ENCODE measurements at places on chromosomes 1 and 21. TPM values are rescaled to one million over a fixed set of nuclear protein-coding genes. Genes with fewer than 3 reads are reported as not detected.

TTC34 gene
- 1.7 TPM for total RNA-seq

- no peaks in the 10 kb centered on the region for H3K27me3 ChIP-seq
- H3K4me1 ChIP-seq, result no peaks in the 10 kb centered on the region
- H3K27ac ChIP-seq, result no peak overlapping the region
- H3K36me3 ChIP-seq, result no peaks in the 10 kb centered on the region
- no peak for DNase-seq
These were observed 96.0 kb upstream of the BTG3 start for GRCh38 chr21:17708522-17709265.

DNA sequence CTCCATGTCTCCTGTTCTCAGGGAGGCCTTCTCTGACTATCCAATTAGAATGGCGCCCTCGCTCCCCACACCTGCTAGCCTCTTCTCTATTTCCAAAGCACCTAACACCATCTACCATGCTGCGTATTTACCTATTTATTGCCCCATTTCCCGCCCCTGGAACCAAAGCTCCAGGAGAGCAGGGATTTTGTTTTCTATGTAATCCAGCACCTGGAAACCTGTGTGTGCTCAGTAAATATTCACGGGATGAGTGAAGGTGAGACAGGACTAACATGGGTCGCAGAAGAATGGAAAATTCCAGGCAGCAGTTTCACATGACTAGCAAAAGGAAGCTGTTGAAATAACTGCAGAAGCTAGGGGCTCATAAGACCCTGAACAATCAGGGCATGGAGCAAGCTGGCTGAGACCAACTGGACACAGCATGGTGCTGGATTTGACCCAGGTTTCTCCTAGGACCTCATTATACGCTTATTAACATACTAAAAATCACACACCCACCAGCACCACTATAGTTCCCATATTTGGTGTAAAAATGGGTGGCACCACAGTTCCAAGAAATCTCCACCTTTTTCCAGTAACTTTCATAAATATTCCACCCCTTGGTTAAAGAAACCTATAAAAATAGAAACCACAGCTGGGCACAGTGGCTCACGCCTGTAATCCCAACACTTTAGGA lies 15.1 kb upstream of the TENT5B start:
- no peak for DNase-seq
- H3K36me3 ChIP-seq, result no peaks in the 10 kb centered on the region
- H3K4me3 ChIP-seq, result no peak overlapping the region
- no peak overlapping the region for H3K27ac ChIP-seq

CPT2 gene
- 32.2 TPM for total RNA-seq

RGS8 gene
- not detected for total RNA-seq

DNA sequence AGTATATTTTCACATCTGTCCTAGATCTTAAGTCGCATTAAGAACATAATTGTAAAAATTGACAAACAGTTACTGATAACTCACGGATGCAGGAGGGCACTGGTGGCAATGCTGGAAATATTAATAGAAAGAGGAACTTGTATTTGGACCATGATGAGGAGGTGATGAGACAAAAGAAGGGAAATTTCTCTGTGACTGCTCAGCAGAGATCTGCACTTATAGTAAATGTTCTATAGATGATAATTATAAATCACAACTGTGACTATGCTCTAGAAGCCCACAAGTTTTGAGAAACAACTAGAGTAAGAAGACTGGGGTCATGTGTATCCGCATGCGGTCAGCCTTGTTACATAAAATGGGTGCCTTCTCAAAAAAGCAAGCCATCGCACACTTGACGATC lies 8.7 kb upstream of the DUSP12 start:
- H3K4me1 ChIP-seq, result peaks cover 19% of the 10 kb centered on the region
- H3K36me3 ChIP-seq, result no peaks in the 10 kb centered on the region
- no peak overlapping the region for H3K27ac ChIP-seq

DNA sequence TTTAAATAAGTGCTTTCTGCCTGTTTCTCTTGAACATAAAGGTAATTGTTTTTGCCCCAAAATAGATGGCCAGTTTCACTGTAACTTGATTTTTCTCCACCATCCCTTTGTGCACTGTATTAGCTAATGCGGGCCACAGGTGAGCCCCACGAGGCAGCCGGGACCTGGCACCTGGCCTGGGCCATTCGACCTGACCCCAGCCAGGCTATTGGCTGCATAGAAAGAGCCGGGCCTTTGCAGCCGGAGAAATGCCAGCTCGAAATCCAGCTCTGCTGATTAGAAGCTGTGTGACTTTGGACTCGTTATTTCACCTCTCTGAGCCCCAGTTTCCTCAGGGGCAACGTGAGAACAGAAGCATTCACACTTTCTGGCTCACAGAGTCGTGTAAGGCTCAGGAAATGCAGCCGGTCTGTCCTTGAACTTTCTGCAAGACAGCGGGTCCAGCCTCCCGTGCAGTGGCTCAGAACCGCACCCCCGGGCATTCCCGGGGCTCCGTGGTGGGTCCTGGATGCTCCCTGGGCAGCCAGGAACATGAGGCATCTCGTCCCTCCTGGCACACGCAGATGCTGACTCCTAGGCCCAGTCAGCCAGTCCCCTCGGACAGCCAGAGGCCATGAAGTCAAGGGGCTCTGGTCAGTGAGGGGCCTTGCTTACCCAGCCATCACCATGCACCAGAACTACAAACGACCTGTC lies 37.4 kb upstream of the ACTRT2 start:
- H3K27ac ChIP-seq, result no peak overlapping the region
- peaks cover 94% of the 10 kb centered on the region for H3K27me3 ChIP-seq
- no peak overlapping the region for H3K4me3 ChIP-seq
- DNase-seq, result no peak
- H3K4me1 ChIP-seq, result no peaks in the 10 kb centered on the region

DNA sequence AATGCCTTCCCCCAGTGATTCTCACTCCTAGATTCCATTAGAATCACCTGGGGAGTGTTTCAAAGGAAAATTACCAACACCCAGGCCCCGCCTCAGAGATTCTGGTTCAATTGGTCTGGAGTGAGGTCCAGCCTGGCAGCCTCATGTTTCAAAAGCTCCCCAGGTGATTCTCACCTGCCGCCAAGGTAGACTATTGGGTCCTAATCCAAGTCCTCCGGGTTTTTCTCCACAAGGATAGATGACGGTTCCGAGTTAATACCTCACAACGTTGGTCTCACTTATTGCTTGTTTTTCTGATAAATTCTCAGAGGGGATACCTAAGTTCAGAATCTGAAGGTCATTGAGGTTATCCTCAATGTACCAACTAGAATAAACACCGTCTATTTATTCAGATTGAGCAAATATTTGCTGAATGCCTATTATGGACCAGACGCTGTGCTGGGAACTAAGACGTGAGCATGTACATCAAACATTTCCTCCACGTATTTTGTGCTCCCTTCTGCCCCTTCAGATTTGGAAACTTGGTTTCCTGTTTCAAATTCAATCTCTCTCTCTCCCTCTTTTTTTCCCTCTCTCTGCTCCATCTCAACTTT lies 97.5 kb downstream of the SEC16B start:
- peaks cover 42% of the 10 kb centered on the region for H3K27me3 ChIP-seq
- no peak for DNase-seq
- H3K36me3 ChIP-seq, result no peaks in the 10 kb centered on the region
- H3K27ac ChIP-seq, result no peak overlapping the region

- no peaks in the 10 kb centered on the region for H3K27me3 ChIP-seq
- no peaks in the 10 kb centered on the region for H3K4me1 ChIP-seq
- H3K4me3 ChIP-seq, result no peak overlapping the region
- H3K27ac ChIP-seq, result no peak overlapping the region
These were observed 38.9 kb downstream of the CCDC18 start for GRCh38 chr1:93219443-93219842.

PCBP3 gene
- total RNA-seq, result not detected

DNA sequence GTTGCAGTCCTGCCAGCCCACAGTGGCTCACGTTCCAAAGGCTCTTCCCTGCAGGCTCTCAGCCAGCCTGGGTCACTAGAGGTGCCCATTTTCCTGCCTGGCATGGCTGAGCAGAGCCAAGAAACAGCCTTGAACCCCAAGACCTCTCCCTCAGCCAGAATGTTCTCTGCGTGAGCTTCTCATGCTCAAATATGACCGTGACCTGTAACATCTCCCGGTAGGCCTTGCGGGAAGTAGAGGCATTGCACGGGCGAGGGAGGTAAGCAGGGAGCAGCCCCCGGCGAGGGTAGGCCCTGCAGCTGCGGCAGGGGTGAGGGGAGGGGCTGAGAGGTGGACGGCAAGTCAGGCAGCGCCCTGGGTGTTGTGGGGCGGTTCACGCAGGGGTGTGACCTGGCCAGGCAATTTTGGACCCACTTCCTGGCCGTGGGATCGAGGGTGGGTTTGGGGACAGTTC lies 20.0 kb downstream of the RRP1 start:
- DNase-seq, result no peak
- H3K27me3 ChIP-seq, result no peaks in the 10 kb centered on the region
- peaks cover 1% of the 10 kb centered on the region for H3K4me1 ChIP-seq
- H3K4me3 ChIP-seq, result no peak overlapping the region
- no peaks in the 10 kb centered on the region for H3K36me3 ChIP-seq
- no peak overlapping the region for H3K27ac ChIP-seq

RAP1GAP gene
- 22.7 TPM for total RNA-seq

DNA sequence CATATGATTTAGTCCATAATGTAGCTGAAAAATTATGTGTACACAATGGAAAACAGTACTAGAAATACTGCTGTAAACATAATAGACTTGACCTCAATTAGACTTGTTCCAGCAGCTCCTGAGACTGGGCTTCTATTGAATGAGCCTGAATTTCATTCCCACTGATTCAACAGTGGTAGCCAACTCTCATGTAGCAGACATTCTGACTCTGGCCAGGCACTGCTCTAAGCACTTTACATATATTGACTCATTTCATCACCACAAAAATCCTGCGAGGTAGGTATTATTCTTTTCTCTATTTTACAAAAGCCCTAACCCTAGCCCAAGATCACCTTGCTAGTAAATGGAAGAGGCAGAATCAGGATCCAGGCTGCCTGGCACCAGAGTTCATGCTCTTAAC lies 12.8 kb upstream of the CTSS start:
- no peak overlapping the region for H3K4me3 ChIP-seq
- no peak overlapping the region for H3K27ac ChIP-seq
- no peak for DNase-seq

SPRR2E gene
- total RNA-seq, result not detected

GRCh38 chr1:7967651-7968050 lies 6.1 kb downstream of the PARK7 start:
- DNase-seq, result no peak
- H3K36me3 ChIP-seq, result peaks cover 32% of the 10 kb centered on the region
- no peak overlapping the region for H3K27ac ChIP-seq
- H3K4me3 ChIP-seq, result no peak overlapping the region
- H3K27me3 ChIP-seq, result no peaks in the 10 kb centered on the region
- H3K4me1 ChIP-seq, result no peaks in the 10 kb centered on the region

DNA sequence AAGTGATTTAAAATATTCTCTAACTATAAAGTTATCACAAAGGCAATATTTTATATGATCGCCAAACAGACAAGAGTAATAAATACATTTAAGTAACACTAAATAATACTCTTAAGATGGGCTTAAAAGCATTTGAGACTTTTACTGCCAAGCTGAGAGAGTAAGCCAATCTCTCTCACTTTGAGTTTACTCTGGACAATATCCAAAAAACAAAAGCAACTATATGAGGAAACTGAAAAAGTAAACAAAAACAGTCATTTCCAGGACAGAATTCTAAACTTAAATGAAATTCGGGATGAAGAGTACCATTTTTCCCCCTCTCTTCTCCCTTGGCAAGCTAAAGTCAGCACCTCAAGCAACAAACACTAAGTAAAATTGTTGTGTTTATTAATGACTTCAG lies 173.2 kb downstream of the COP1 start:
- no peak overlapping the region for H3K4me3 ChIP-seq
- H3K4me1 ChIP-seq, result peaks cover 12% of the 10 kb centered on the region
- no peak overlapping the region for H3K27ac ChIP-seq
- DNase-seq, result no peak

PATJ gene
- total RNA-seq, result 86.8 TPM

DNA sequence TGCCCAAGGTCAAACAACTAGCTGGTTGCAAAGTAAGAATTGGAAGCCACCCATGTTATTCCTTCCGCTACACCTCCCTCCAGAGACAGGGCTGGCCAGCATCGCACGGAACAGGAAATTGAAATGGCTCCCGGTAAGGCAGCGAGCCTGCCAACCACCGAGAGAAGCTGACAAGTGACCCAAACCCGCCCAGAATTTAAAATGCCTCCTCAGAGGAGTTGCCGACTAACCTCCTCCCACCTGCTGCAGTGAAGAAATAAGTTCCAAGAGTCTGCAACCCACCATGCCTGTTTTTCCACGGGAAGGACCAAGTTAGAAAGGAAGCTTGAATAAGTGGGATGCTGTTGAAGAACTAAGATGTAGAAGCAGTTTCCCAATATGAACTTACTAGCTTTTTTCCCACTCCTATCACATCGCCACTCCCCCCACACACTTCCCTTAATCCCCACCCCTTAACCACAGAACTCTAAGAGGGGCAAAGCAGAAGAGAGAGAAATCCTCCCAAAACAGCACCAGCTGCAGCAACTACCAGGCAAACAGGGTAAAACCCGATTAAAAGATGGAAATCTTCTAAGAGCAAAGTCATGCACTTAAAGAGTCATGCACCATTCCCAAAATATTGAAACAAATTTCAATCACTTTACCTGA lies 78.6 kb downstream of the TIAM1 start:
- no peaks in the 10 kb centered on the region for H3K27me3 ChIP-seq
- H3K27ac ChIP-seq, result no peak overlapping the region
- DNase-seq, result no peak
- peaks cover 8% of the 10 kb centered on the region for H3K4me1 ChIP-seq
- no peak overlapping the region for H3K4me3 ChIP-seq
- H3K36me3 ChIP-seq, result no peaks in the 10 kb centered on the region

LAMTOR5 gene
- 140 TPM for total RNA-seq

FAM110D gene
- total RNA-seq, result 0.23 TPM

LCE1B gene
- not detected for total RNA-seq

ACOT11 gene
- total RNA-seq, result 25.7 TPM

- peaks cover 24% of the 10 kb centered on the region for H3K27me3 ChIP-seq
- H3K4me1 ChIP-seq, result no peaks in the 10 kb centered on the region
- H3K36me3 ChIP-seq, result no peaks in the 10 kb centered on the region
- no peak for DNase-seq
- H3K27ac ChIP-seq, result no peak overlapping the region
These were observed 166.9 kb upstream of the FOXD3 start for GRCh38 chr1:63155437-63155836.

SPRR3 gene
- 0.57 TPM for total RNA-seq
